Heart left ventricle (tissue), 16 donors: ENCODE measurements at places on chromosomes 12 and 14. TPM values are rescaled to one million over a fixed set of nuclear protein-coding genes. Genes with fewer than 3 reads are reported as not detected.

DNA sequence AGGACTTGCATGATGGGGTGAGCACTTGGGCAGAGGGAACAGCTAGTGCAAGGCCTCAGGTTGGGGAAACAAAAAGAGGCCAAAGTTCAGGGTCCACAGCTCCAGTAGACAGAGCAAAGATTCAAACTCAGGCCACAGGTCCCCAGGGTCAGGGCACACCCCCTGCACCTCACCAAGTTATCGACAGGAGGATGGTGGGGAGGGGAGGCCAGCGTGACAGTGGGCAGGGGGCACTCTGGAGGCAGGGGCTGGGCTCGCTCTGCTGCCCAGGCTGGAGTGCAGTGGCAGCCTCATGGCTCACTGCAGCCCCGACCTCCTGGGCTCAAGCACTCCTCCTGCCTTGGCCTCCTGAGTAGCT, 32.4 kb upstream of the ULK1 start:
- H3K4me1 ChIP-seq: peaks cover 6% of the 10 kb centered on the region
- no peak for DNase-seq
- H3K27ac ChIP-seq: no peak overlapping the region
- H3K36me3 ChIP-seq: no peaks in the 10 kb centered on the region
- H3K27me3 ChIP-seq: no peaks in the 10 kb centered on the region

GRCh38 chr12:9761419-9761781, 699 bp upstream of the CD69 start:
- no peaks in the 10 kb centered on the region for H3K36me3 ChIP-seq
- H3K27ac ChIP-seq: peak overlapping the region; percentile 90
- DNase-seq: no peak
- no peaks in the 10 kb centered on the region for H3K27me3 ChIP-seq
- H3K4me1 ChIP-seq: no peaks in the 10 kb centered on the region

- no peaks in the 10 kb centered on the region for H3K36me3 ChIP-seq
- H3K27me3 ChIP-seq: no peaks in the 10 kb centered on the region
- no peak overlapping the region for H3K27ac ChIP-seq
- DNase-seq: no peak
- no peaks in the 10 kb centered on the region for H3K4me1 ChIP-seq
- no peak overlapping the region for H3K4me3 ChIP-seq
Observed at GRCh38 chr14:104333646-104334423, 195.4 kb downstream of the KIF26A start.

The STXBP6 gene
- total RNA-seq: 20.1 TPM

DNA sequence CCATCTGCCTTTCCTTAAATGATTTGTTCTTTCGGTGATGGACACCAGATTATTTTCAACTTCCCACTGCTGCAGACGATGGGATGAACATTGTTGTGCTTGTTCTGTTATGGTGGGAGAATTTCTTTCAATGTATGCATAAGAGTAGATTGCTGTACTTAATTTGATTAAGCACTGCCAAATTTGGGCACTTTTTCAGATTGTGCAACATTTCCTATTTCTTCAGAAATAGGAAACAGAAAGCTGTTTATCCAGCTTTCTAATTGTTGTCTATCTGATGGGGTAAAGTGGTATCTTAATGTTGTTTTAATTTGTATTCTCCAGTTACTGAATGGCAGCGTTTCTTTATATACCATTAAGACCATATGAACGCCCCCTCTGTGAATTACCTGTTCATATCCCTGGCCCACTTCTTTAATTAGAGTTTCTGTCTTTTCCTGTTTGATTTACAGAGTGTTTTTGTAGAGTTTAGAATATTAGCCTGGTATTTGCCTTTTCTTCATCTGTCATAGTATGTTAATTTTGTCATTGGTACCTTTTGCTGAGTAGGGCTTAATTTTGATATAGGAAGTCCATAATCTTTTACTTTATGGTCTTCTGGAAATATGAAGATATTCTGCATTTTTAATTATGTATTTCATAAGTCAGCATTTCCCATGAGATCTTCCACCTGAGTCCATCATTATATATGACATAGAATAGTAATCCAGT, 59.6 kb downstream of the DIP2B start:
- no peak overlapping the region for H3K4me3 ChIP-seq
- H3K4me1 ChIP-seq: peaks cover 15% of the 10 kb centered on the region
- H3K27ac ChIP-seq: no peak overlapping the region
- DNase-seq: no peak
- H3K27me3 ChIP-seq: no peaks in the 10 kb centered on the region
